Anterior cingulate cortex (tissue), 58 donors: ENCODE measurements at places on chromosomes 1 and 21.

DNA sequence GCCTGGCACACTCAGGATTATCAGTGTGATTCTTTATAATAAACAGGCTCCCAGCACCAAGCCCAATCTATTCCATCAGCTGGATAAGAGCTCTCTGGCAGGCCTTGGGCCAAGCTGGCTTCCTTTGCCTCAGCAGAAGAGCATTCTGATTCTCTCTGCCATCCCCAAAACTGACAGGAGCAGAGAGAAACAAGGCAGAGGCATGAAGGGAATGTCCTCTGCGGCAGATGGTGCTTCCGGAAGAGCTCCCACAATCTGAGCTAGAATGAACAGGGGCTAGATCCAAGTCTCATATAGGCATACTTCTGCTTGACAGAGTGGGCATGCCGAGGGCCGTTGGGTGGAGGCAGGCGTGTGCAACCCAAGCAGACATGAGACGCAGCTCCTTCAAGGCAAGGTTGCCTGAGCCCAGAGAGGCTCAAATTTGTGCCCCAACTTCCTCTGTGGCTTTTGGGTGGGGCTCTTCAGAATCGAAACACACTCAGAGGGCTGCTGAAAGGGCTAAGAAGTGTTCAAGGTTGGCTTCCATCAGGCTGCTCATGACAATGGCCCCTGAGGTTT is 4.0 kb downstream of the CAPN2 start:
- DNase-seq = no peak

GRCh38 chr1:162571696-162572095 is 10.2 kb downstream of the UAP1 start:
- DNase-seq = no peak

- no peak for DNase-seq
Measured at GRCh38 chr1:197170538-197170937, 24.1 kb upstream of the ASPM start.

- peak; percentile 39 for DNase-seq
Measured at GRCh38 chr1:240091614-240092300, at the start of gene FMN2. Gene FMN2, plus strand, starts transcription at chr1:240091883. Its CDS starts 227 bp downstream, at chr1:240092110.

DNA sequence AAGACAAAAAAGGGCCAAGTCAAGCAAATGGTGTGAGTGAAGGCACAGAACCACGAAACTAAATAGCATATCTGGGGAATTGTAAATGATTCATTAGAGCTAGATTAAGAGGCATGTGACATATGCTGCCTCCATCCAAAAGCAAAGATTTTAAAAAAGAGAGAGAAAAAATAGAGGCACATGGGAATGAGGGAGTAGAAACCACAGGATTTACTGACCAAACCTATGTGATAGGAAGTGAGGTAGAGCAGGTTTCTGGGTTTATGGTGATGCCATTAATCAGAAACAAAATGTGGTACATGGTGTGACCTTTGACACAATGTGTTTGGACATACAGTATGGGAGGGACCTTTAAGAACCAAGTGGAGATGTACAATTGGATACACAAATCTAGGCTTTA is 13.6 kb downstream of the C1orf52 start:
- DNase-seq = no peak

- no peak for DNase-seq
Measured at GRCh38 chr1:82947278-82947677, 1051.7 kb downstream of the TTLL7 start.

GRCh38 chr1:56550138-56550858 is 29.1 kb downstream of the PLPP3 start:
- peak; percentile 57 for DNase-seq

DNA sequence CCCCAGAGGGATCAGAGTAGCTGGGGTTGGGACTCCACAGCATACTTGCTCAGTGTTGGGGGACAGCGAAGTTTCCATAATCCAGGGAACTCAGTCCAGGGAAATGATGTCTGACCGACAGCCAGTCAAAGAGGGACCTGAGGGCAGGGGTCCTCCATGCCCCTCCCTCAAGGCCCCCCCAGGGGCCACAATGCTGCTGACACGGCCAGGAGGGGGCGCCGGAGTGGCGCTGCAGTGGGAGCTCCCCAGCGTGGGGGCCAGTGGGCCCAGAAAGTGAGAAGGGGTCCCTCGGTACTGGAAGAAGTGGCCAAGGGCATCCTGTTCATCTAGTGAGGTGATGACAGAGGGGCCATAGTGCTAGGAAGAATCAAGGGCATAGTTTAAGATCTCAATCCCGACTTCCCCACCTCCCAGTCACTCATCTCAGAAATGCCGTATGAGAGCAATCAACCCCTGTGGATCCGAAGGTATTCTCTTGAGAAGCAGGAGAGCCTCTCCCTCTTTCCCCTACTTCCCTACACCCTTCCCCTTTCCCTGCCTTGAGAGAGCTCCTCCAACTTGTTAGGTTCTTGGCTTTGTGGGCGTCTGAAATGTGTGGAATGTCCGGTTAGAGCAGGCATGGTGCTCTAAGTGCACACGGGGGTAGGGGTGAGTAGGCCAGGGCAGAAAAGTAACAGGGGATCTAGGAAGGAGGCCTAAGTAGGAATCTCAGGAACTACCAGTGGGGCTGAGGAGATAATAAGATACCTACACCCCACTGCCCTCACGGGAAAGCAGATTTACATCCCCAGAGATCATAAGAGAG is 4.1 kb downstream of the NUDT17 start:
- DNase-seq = no peak

DNA sequence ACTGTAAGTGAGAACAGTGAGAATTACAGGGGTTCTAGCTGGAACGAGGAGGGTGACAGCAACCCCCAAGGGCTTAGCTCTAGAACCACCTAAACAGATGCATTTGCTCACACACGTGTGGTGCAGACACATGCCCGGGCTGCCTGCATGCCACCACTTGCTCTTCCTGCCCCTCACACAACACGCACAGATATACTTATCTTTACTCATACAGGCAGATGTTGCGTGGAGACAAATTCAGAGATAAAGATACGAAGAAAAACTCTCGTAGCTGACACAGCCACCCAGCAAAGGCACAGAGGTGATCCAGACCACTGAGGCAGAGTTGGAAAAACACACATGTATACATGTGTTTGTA is 13.5 kb downstream of the VANGL1 start:
- DNase-seq = no peak

- no peak for DNase-seq
Measured at GRCh38 chr1:116228511-116228910, 117.3 kb downstream of the MAB21L3 start.

DNA sequence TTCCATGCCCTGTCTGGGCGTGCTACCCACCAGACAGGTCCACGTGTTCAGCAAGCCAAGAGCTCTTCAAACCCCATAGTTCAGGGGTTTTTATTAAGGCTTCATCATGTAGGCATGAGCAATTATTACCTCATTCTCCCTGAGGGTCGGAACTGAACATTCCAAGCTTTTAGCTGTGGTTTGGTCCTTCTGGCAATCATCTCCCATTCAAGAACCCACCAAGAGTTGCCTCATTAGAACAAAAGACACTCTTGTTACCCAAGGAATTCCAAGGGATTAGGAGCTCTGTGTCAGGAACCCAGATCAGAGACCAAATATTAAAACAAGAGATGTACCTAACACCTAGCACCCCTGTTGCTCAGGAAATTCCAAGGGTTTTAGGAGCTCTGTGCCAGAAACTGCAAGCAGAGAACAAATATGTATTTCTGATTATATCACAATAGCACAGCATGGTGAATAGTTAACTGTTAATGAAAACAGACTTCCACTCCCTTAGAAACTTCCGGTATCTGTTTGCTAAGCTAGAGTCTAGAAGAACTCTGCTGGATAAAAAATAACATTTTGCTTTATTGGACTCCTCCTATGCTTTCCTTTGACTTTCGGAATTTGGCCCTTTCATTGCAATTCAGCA is 201.2 kb upstream of the L1TD1 start:
- DNase-seq = no peak

- DNase-seq = no peak
Measured at GRCh38 chr21:29155118-29155932, 24.9 kb downstream of the MAP3K7CL start.

DNA sequence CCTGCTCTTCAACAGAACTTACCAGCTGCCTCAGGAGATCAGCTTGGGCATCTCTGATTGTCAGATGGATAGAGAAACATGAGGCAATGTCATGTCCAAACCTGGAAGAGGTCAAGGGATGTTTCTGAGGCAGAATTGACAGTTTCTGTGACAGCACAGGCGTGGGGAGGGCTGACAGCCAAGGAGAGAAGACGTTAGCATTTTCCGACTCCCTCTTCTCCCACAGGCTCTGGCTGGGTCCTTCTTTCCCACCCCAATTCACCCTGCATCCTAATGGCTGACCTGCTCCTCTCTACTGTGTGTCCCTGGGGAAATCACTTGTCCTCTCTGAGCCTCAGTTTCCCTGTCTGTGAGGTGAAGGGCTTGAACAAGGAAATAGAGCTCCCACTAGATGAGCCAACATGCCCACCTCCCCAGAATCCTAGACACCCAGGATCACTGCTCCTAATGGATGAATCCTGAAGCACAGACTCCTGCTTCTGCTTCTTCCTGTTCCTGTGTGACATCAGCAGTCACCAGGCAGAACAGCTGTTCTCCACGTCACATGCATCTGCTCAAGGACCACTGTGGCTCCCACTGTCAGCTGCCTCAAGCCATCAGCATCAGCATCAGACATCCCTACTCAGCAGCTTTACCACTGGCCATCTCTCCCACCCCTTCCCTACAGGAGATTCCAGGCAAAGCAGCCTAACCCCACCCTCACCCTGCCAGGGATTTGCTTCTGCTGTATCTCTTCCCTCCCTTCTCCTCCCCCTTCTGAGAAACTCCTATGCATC is 408.0 kb downstream of the MATN1 start:
- no peak for DNase-seq

DNA sequence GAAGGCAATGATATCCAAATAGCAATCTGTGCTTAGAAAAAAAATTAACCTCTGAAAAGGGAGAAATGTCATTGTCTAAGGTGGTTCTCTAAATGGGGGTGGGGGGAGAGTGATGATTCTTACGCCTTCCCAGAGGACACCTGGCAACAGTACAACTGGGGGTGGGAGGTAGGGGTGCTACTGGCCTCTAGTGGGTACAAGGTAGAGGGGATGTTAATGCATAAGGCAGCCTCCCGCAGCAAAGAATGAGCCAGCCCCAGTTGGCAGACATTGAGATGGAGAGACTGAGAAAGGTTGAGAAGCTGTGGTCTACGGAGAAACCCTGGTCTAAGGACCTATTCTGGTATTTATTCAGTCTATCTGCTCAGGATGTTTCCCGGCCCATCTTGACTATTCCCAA is 472.2 kb upstream of the RUNX1 start:
- no peak for DNase-seq

DNA sequence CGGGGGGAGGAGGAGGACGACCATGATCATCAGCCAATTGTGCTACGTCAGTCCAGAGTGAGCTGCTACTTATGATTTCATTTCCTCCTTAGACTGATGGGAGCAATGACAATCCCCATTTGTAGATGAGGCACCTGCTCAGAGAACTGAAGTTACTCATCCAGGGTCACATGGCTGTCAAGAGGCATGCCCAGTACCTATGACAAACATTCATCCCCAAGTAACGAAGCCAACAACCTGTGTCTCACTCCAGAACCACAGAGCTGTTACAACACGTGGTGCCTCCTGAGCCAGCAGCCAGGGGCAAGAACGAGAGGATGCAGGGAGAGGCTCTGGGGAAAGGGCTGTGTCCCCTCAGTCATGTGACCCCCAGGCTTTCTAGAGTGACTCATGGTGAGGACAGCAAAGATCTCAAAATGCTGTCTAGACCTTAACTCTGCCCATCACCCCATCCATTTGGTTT is 93.6 kb downstream of the SIM2 start:
- DNase-seq = no peak

DNA sequence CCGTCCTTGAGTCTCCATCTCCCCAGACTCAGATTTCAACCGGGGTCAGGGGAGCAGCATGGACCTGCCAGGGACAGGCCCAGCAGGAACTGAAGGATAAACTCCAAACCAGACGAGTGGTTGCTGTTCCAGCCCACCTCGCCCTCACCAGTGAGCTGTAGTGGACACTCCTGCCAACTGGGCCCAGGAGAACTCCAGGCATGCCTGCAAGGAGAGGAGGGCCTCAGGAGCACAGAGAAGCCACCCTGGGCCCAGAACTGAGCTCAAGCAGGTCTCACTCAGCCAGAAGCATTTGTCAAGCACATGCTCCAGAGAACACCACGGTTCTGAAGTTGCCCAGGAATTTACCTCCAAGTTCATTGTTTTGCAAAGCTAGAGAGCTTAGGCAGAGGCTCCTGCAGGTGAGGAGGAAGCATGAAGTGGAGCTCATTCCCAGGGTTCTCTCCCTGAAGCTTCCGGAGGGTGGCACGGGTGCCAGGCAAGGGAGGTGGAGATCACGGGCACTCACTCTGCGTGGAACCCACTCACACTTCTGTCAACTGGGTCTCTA is 61.0 kb downstream of the MATN1 start:
- no peak for DNase-seq
